ENCODE measurements at places on chromosomes 6 and 20.

- DNase-seq, result peak; percentile 69
Observed at GRCh38 chr6:27871924-27872638, 40.1 kb downstream of the OR2B2 start.

DNA sequence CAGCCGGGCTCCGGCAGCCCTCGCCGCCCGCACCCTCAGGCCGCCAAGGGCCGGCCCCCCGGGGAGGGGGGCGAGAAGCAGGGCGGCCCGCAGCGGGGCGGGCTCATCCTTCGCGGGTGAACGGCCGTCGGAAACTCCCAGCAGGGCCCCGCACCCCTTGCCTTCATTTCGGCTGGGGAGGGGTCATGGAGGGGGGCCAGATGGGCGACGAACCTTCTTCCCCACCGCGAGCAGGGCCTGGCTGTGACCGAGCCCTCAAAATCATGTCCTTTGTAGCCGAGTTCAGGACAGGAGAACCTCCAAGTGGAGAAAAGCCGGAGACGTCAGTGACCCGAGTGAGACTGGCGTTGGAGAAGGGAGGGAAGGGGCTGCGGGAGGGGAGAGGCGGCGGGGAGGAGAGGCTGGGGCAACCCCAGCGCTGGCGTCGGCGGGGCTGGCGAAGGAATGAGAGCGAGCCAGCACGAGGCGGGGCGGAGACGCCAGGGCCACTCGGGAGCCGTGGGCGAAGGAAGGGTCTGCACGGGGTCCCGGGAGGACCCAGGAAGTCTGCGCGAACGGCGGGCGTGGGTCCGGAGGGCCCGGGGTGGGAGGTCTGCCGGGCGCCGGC, 571 bp upstream of the FOXC1 start:
- no peak for DNase-seq

- no peak for DNase-seq
Observed at GRCh38 chr20:1995531-1996310, 1.9 kb upstream of the PDYN start.

DNA sequence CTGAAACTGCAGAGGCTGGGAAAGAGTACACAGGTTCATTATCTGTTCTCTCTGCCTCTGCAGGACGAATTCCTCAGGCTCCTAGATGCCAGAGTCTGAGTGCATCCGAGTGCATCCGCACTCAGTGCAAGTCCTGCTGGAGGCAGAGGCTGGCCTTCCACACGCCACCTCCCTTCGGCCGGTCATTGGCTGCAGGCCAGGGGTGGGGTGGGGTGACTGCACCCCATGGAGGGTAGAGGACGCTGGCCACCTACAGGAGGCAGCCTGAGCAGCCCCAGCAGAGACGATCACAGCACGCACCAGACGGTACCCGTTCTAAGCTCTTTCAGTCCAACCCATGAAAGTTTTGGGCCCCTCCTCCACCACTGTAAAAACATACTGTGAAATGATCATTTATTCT, 11.7 kb downstream of the SFT2D1 start:
- DNase-seq, result no peak

DNA sequence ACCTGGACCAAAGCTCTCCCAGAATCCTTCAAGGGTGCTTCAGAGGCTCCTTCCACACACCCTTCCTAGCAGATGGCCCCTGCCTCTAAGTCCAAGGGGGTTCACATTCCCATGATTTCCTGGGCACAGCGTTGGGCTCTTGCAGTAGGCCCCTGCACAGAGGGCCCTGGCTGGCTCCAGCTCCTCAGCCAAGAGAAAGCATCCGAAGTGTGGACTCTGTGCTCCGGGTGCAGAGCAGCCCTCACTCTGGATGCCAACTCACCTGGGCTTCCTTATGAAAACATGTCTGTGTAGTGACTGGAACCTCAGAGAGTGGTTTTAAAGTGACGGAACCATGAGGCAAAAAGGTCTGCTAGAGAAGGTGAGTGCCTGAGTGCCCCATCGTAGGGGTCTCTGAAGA, 11.6 kb downstream of the YTHDF1 start:
- DNase-seq, result no peak

DNA sequence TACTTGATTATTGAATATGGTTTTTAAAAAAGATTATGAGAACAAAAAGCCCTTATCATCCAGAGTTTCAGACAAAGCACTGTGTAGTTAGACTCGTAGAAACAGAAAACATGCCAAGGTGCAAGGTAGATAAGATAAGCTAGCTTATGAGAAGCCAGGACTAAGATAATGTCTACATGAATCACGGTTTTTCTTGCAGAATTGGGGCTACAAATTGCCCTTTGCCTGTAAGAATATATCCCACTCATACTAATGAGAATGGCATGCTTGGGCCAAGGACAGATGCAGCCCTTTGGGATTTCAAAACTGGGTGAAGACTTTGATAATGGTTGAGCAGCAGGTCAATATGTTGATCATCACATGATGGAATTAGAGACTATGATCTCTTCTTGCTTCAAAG, 165.3 kb upstream of the PREP start:
- no peak for DNase-seq

GRCh38 chr6:160253714-160254113, 4.9 kb downstream of the SLC22A2 start:
- DNase-seq, result no peak

DNA sequence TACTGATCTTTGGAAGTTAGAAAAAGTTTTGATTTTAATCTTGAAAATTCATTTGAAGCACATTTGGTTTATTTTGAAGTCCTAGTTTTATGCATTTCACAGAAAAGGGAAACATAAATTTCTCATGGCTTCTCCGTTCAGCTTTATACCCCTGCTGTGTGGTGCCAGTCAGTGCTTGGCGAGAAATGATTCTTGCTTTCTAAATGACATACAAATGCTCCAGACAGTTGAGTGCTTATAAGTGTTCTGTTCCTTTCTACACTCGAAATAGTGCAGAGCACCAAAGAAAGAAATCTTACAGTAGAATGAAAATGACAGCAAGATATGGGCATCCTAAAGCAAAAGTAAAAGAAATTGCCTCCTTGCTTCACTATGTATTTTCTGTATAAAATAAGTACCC, 9.0 kb upstream of the ZNF292 start:
- no peak for DNase-seq
